ENCODE measurements at places on chromosomes 2 and 18.

DNA sequence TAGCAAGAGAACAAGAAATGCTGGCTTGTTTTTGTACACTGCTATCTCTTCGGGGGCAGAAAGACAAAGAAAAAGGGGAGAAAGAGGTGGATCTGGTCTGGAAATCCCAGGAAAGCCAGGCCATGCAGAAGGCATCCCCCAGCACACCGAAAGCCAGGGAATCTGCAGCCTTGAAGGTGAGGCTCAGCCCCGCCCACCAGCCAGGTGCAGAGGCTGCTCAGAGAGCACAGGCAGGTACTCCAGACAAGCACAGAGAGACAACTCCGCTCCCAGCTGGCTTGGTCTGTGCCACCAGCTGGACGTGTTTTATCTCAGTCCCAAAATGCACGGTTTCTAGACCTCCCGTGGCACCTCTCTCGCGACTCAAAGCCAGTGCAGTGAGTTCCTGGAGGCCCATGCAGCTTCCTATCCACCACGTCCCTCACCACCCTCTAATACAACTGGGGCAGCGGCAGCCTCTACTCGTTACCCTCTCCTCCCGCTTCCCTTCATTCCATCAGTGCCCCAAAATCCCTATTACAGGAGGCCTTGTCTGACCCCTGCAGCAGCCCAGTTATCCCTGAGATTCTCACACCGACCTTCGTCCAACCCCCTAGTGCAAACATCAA, 62.8 kb downstream of the HDAC4 start:
- DNase-seq = no peak

DNA sequence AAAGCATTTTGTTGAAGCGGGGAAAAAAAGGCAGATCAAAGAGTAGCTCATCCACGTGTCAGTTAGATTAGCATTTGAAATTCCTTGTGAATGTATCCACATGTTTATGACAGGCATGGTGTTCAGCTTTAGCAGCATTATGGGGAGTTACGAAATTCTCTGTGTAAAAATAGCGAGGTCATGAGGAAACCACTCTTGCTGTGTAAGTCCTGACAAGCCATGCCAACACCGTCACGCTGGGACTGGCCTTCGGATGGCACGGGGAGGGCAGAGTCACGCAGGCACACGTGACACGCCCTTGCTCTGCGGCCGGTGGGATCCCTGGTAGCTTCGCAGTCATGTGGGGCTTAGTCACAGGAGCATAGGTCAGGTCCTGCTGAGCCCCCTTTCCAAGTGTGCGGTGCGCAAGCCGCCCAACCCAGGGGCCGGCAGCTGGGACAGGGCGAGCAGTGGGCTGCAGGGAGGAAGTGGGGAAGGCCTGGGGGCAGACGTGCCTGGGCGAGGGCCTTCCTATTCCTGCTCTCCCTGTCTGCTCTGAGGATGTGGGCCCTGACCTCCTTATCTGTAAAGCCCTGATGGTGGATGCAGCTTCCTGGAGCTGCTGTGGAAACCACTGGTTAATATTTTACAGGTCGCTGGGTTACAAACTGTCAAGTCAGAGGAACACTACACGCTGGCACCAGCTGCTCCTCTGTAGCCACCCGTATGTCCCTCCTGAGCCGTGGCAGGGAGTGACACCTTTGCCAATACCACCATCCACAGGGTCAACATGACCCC, 18.0 kb downstream of the MBP start:
- peak; percentile 100 for DNase-seq

DNA sequence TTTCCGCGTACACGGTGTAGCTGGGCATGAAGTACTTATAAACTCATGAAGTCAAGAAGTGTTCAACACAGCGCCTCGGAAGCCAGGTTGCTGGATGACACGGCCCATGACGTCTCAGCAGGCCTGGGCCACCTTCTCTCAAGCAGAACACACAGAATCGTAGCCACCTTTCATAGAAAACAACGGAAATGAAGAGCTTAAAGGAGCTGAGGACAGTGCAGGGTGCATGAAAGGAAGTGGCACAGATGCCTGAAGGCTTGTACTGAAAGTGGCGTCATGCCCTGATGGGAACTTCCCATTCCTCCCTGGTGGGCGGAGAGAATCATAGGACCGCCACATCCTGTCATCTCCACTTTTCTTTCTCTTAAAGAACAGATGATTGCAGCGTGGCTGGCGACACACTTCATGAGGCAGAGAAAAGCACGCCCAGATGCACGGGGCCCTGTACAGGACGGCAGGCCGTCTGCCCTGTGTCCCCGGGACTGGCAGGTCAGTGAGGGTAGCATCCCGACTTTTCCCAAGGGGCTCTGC, 31.1 kb downstream of the HDAC4 start:
- no peak for DNase-seq

DNA sequence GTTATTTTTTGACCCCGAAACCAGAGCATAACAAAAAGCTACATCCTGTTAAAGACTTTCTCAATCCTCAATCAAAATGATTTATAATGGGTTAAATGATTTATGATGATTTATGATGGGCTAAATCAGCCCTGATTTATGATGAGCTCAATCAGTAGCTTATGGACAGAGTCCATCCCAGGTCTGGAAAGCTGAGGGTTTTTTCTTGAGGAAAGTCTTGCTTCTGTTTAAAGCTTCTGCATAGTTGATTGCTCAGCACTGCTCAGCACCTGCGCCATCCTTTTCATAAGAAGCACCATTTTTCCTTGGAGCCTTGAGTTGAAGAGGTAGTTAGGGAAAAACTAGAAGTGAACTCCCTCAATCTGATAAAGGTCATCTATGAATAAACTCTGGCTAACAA, 356.8 kb downstream of the CYRIA start:
- DNase-seq = no peak

GRCh38 chr2:235514627-235515363, 21.0 kb downstream of the AGAP1 start:
- no peak for DNase-seq

DNA sequence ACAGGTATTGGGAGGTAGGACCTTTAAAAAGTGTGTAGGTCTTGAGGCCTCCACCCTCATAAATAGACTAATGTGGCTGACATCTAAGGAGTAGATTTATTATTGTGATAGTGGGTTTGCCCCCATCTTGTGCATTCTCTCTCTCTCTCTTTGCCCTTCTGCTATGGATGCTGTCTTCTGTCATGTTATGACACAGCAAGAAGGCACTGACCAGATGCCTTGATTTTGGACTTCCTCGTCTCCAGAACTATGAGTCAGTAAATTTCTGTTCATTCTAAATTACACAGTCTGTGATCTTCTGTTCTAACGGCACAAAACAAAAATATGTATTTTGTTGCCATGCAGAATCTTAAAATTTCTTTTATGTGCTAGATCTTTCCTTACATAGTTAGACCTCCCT, 66.9 kb downstream of the ATAD2B start:
- DNase-seq = no peak

DNA sequence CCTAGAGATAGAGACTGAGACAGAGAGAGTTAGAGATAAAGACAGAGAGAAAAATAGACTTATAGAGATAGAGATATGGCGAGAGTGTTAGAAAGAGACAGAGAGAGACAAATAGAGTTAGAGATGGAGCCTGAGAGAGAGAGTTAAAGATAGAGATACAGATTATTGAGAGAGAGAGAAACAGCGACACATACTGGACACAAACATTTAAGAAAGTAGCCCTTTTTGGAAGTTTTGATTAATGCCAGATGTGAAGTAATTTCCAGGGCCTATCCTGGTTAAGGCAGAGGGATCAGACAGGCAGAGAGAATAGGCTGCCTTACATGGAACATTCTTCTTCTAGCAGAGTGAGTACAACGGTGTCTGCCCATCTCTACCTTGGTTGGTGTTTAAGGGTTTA, 311.6 kb upstream of the CDH7 start:
- DNase-seq = no peak

DNA sequence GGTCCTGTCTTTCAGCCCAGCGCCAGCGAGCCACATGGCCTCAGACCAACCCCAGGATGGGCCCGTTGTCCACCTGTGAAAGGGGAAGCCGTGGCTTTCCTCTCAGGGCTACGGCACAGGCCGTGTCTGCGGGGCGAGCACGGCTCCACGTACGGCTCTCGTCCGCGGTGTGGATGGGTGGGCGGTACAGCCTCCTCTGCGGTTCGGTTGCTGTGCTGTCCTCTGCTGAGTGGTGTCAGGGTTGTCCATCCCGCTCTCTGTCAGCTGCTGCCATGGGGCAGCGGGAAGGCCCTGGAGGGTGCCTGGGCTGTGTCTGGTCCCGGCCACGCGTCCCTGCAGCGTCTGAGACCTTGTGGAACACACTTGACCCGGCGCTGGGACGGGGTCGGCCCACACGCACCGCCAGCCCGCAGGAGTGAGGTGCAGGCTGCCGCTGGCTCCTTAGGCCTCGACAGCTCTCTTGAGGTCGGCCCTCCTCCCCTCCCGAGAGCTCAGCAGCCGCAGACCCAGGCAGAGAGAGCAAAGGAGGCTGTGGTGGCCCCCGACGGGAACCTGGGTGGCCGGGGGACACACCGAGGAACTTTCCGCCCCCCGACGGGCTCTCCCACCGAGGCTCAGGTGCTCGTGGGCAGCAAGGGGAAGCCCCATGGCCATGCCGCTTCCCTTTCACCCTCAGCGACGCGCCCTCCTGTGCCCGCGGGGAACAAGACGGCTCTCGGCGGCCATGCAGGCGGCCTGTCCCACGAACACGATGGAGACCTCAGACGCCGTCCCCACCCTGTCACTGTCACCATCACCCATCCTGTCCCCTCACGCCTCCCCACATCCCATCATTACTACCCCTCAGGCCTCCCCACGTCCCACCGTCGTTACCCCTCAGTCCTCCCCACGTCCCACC, 128.7 kb downstream of the NFATC1 start:
- no peak for DNase-seq

GRCh38 chr2:146123256-146123655, 1603.3 kb upstream of the ZEB2 start:
- DNase-seq = no peak

DNA sequence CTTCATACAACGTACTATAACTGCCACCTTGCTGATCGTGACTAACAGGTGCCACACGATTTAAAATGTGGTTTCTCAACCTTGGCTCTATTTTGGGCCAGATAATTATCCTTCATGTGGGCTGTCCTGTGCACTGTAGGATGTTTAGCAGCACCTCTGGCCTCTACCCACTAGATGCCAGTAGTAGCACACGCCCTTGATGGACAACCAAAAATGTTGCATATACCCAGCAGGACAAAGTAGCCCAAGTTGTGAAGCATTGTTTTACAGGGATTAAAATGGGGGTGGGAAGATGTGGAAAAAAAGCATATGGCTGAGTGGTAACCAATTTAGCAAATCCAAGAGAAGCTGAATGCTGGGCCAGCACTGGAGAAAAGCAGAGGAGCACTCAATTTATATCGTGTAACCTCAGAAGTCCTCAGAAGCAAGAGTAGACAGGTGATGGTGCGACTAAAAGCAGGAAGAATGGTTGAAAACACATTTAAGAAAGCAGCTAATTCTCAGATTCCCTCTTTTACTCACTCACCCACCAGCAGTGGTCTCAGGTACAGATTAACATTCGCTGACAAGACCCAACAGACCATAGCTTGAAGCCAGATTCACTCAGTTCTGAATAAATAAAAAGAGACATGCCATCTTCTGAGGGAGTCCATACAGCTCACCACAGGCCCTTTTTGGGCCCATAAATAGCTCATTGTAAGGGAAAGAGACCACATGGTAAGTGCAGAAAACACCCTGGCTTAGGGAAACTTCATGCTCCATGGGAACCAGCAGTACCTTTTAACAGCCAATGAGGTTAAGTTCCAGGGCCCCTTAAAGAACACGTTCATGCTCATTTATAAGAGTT, 50.6 kb downstream of the RAPH1 start:
- peak; percentile 15 for DNase-seq

DNA sequence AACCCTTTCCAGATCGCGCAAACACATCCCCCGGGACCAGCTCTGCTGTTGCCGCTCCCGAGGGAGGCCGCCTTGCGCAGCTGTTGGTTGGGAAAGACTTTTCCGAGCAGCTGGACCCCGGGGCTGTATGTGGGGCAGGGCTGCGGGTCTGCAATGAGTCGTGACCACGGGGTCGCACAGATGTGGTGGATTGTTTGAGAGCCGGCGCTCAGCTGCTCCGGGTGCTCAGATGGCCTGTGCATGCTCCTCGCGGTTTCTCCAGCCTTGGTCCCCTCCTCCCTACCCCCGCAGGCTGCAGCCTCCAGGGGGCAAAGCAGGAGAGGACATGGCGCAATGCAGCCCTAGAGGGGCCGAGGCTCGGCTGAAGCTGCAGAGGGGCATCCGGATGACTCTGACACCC, 105.2 kb upstream of the OTOS start:
- no peak for DNase-seq

DNA sequence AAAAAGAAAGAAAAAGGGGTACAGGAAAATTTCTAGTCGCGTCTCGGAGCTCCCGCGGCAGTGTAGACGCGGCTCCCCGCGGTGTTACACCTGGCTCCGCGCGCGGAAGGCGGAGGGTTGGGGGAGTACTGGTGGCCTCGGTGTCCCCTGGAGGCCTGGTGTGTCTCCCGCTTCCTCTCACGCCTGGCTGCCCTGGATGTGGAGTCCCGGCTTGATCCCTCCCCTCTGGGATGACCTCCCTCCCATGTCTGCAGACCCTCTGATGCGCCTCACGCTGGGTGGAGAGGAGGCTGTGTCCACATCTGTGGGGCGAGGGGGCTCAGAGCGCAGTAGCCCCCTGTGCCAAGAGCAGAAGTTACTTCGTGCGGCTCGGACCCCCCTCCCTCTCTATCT, 1.2 kb downstream of the KIF5C start:
- no peak for DNase-seq

- peak; percentile 89 for DNase-seq
Observed at GRCh38 chr18:10715791-10716190, 190.0 kb downstream of the NAPG start.

DNA sequence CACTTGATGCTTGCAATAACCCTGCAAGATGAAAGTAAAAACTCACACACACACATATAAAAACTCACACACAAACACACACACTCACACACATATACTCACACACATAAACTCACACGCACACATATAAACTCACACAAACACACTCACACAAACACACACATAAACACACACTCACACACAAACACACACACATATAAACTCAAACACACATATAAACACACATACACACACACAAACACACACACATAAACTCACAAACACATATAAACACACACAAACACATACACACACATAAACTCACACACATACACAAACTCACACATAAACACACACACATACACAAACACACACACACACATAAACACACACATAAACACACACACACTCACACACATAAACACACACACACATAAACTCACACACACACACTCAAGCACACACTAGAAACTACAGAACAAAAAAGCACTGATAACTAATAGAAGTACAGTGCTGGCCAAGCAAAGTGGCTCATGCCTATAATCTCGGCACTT, 117.7 kb upstream of the TEKT4 start:
- DNase-seq = no peak

DNA sequence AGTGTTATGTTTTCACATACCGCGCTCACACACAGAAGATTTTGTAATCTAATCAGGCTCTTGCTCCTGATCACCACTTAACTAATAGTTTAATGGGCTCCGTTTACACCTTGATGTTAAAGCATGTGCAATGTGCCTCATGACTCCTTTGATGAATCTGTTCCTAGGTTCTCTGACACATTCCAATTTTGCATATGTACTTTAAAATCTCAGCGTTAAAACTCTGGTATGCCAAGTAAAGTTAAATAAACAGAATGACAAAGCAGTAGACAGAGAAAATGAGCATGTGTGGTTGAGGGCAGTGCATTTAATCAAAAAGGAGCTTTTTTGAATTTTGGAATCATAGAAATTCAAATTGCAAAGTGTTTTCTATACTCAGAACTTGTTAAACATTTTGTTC, 96.4 kb downstream of the TCF4 start:
- no peak for DNase-seq

Data from retinal pigment epithelial cell (primary cell).